ENCODE measurements at places on chromosomes 6 and 20.
A peak's percentile ranks its signal among the peaks of the same experiment; 100 is the strongest.

- DNase-seq = peak; percentile 53
Observed at GRCh38 chr6:41066867-41067304, 5.3 kb downstream of the OARD1 start.

- DNase-seq = no peak
Observed at GRCh38 chr6:88493717-88494116, 327.6 kb upstream of the CNR1 start.

- DNase-seq = no peak
Observed at GRCh38 chr20:20237093-20237959, 130.6 kb upstream of the INSM1 start.

DNA sequence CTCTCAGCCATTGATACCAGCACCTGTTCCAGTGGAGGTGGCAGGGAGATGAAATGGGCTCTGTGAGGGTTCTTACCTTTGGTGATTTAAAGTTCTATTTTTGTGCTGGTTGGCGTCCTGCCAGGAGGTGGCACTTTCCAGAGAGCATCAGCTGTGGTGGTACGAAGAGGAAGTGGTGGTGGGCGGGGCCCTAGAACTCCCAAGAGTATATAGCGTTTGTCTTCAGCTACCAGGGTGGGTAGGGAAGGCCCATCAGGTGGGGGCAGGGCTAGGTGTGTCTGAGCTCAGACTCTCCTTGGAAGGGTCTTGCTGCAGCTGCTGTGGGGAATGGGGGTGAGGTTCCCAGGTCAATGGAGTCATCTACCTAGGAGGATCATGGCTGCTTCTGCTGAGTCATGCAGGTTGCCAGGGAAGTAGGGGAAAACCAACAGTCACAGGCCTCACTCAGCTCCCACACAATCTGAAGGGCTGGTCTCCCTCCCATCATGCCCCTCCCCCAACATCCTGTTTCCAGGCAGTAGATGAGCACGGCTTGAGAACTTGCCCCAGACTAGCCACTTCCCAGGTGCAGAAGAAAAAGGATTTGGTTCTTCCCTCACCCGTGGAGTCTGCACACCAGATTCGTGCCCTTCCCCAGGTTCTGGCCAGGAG lies 46.6 kb downstream of the MOXD1 start:
- DNase-seq = no peak

DNA sequence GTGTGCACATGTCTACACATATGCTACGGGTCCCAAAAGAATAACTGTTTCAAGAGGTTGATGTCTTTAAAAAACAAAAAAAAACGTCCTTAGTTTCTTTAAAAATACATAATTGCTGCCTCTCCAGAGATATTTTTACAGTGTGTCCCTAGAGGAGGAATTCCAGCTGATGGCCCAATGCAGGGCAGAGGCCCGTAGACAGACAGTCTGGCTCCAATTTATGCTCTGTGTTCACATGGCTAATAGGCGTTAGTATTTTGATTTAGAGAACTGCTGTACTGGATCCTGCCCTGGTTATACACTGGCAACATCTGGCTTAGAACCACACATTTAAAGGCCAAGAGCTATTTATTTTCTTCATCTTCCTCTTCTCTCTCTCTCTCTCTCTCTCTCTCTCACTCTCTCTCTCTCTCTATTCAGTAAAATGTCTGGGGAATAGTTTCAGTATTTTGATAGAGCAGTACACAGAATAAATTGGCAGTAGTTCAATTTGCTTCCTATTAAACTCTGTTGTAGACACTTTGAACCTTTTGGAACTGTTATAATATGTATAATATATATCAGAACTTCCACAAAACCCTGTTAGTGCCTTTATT lies 260.6 kb downstream of the EYA4 start:
- DNase-seq = no peak

GRCh38 chr20:1034415-1034789 lies 32.3 kb upstream of the RSPO4 start:
- no peak for DNase-seq

DNA sequence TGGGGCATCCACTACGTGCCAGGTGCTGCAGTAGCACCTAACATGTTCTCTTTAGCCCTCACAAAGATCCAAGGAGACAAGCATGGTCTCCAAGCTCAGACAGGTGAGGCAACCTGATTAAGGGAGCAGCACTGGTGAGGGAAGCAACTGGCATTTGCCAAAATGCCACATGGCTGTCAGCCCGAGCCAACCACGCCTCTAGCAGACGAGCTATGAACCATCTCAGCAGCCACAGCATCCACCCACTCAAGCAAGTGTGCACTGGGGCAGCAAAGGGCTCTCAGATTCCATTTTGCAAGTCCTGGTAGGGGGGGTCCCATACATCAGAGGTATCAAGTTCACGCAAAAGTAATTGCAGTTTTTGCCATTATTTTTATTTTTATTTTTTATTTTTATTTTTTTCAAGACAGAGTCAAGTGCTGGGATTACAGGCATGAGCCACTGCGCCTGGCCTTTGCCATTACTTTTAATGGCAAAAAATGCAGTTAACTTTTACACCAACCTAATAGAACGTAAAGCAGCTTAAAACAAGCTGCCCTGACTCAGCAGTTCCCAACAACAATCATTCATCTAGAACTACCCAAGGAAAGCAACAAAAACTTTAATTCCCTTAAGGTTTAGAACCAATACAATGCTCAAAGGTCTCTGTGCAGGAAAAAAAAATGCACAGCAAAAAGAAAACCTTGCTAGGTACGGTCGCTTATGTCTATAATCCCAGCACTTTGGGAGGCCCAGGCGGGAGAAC lies 36.3 kb upstream of the SPDEF start:
- DNase-seq = no peak

- DNase-seq = no peak
Observed at GRCh38 chr20:16279320-16279719, 293.9 kb downstream of the KIF16B start.

GRCh38 chr20:53493311-53493857 lies 100.3 kb downstream of the ZNF217 start:
- DNase-seq = no peak
